T1000 (cell line): ENCODE measurements at places on chromosomes 1 and 21.

DNA sequence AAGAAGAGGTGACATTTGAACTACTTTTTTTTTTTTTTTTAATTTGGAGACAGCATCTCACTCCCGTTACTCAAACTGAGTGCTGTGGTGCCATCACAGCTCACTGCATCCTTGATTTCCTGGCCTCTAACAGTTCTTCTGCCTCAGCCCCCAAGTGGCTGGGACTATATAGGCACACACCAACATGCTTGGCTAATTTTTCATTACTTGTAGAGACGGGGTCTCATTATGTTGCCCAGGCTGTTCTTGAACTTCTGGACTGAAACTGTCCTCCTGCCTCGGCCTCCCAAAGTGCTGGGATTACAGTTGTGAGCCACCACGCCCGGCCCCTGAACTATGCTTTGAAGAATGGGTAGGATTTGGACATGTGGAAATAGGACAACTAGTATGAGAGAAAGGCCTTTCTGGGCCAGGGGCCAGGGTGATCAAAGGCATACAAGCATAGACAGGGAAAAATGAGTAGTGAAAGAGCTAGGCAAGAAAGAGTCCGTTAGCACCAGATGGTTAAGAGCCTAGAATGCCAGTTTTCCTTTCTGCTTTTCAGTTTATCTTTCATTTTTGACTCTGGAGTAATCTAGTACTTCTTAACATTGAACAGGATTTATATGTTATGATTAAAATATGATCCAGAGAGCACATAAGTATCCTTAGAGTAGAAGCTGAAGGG lies 6.3 kb downstream of the RABGAP1L start:
- DNase-seq: no peak

DNA sequence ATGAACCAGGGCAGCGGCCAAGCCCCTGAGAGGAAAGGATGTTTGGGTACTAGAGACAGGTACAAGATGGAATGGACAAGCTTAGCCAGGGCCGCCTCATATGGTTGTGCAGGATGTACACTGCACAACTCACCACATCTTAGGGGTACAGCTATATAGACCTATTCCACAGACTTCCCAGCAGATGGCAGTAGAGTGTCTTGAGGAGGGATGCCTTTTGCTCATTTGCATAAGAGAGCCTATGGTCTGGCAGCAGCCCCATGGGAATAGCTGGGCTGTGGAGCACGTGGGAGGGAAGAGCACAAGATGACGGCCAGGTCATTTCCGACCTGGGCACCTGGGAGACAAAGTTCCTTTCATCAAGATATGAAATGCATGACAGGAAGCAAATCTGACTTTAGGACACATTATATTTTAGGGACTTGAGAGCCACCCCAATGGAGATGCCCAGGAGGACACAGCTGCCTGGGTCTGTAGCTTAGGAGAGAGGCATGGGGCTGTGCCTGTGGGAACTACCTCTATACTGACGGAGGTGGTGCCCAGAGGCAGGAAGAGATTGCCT lies 215.5 kb downstream of the KCNJ6 start:
- peak; percentile 26 for DNase-seq

- DNase-seq: no peak
These were observed 31.9 kb downstream of the GDAP2 start for GRCh38 chr1:117897551-117897950.

- DNase-seq: no peak
These were observed 45.0 kb downstream of the DUSP10 start for GRCh38 chr1:221696718-221697461.

DNA sequence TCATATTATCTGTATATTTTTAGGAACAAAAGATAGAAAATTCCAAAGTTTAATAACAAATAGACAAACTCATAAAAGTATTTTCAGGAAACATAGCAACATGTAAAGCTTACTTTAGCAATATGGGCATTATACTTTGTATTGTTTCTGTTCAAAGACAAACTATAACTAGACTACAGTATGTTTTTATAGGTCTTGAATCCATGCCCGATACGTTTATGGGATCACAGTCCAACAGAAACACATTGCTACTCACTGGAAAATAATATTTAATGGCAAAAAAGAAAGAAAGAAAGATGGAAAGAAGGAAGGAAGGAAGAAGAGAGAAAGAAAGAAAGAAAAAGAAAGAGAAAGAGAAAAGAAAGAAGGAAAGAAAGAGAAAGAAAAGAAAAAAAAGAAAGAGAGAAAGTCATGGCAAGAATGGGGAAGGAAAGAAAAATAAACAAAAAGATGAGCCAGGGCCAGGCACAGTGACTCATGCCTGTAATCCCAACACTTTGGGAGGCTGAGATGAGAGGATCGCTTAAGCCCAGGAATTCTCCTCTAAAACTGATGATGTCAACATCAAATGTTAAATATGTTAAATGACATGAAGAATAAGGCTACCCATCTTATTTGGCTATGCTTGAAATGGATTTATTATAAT lies 32.7 kb downstream of the TM2D1 start:
- peak; percentile 20 for DNase-seq

DNA sequence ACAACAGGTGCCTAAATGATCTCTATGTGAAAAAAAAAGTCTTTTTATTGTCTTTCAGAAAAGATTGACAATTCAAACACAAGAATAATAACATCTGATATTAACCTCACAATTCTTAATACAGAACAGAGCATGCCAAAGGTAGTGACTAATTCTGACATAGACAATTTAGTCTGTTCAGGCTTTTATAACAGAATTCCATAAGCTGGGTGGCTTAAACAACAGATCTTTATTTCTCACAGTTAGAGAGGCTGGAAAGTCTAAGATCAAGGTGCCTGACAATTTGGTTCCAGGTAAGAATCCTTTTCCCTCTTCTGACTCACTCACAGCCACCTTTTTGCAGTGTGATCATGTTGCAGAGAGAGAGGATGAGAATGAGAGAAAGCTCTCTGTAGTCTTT lies 27.0 kb downstream of the DPYD start:
- DNase-seq: no peak
